ENCODE measurements at places on chromosomes 3 and 15. TPM values are rescaled to one million over a fixed set of nuclear protein-coding genes. Genes with fewer than 3 reads are reported as not detected.

- no peak overlapping the region for H3K4me3 ChIP-seq
- H3K36me3 ChIP-seq, result peaks cover 15% of the 10 kb centered on the region
- H3K4me1 ChIP-seq, result peaks cover 45% of the 10 kb centered on the region
- no peak for DNase-seq
Measured at GRCh38 chr15:78154955-78155354, 5.8 kb downstream of the IDH3A start.

Gene DPH3
- 14.5 TPM for total RNA-seq

Gene LEO1
- 21.9 TPM for total RNA-seq

Gene P2RY14
- 0.49 TPM for total RNA-seq

All from vagina (tissue), 2 donors.